ENCODE measurements at places on chromosomes 11 and 22.

DNA sequence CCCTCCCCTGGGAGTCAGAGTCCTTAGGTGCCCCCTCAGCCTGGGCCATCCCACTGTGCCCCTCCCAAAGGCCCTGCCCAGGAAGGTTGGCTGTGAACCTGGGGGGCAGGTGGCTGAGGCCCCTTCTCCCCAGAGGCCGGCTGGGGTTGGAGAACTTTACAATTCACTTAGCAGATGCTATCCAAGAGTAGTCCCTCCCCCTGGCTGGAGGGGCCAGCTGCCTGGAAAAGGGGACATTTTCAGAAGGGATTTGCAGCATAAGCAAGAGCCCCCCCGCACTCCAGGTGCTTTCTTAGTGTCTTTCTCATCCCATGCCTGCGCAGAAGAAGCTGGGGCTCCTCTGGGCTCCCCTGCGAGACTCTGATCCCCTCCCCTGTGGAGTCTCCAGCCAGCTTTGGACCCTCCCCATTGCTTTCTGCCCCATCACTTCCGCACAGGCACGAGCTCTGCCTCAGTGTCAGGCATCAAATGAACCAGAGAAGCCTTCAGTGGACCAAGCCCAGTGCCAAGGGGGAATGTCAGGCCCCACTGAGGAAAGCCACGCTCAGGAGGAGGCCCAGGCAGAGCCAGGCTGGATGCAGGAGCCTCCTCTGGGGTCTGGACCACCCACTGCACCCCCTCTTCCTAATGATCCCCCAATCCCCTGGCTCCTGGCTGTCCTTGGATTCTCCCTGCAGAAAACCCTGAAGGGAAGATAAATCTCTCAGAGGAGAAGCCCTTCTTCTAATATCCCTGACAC lies 3.7 kb downstream of the SSTR3 start:
- no peak for DNase-seq

DNA sequence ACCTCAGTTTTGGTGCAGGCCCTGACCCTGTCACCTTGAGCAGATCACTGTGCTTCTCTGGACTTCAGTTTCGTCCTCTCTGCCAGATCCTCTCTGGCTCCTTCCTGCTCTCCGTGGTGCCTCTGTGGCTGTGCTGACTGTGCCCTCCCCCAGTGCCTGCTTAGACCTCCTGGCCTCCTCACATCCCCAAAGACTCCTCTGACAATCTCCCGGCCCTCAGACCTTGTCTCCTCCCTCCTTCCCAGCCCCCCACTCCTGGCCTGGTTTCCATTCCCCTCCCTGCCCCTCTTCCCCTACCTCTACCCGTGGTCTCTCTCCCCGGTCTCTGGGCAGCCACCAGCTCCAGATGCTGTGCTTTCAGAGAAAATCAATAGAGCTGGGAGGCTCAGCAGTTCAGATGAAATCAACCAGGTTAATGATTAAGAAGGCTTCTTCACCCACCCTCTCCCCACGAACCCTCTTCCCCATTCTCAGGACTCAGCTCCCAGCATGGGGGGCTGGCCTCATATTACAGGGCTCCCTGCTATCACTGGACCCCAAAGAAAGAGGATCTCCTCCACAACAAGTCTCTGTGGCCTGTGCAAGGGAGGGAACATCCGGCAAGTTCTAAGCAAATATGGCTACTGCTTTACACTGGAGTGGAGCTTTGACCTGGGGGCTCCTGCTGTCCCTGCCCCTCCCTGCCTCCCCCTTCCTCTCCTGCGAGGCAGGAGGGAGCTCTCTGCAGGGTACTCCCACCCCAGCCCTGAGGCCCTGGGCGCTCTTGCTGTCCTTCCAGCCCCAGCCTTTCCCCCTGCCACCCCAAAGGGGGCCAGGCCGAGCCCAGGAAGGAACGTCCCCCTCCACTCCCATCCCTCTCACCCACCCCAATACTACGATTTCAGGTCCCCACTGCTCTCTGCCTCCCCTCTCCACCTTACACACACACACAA lies 8.5 kb downstream of the BACE1-AS start:
- DNase-seq = no peak

- DNase-seq = no peak
These were observed 38.3 kb downstream of the USP35 start for GRCh38 chr11:78226684-78227680.

GRCh38 chr11:1444321-1444720 lies 42.3 kb downstream of the MOB2 start:
- DNase-seq = no peak

- DNase-seq = no peak
These were observed 77.2 kb upstream of the PPARA start for GRCh38 chr22:46072981-46073682.

DNA sequence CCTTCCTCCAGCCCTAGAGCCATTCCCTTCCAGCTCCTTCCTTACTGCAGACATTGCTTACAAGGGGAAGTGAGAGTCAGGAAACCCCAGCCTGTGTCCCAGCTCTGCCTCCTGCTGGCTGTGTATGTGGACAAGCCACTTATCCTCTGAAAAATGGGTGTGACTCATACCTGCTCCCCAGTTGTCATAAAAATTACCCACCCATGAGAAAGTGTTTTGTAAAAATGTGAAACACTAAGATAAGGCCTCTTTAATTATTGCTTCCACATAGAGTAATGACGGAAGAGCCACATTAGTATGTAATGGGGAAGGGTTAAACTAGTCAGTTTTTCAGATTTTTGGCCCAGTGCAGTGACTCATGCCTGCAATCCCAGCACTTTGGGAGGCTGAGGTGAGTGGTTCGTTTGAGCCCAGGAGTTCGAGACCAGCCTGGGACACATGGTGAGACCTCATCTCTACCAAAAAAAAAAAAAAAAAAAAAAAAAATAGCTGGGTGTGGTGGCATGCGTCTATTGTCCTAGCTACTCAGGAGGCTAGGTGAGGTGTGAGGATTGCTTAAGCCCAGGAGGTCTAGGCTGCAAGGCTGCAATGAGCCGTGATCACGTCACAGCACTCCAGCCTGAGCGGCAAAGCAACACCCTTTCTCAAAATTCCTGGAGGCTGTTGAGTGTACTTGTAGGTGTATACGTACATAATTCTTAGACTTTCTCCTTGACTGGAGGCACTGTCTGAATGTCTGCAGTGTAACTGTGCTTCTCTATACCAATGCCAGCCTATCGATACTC lies 84.9 kb downstream of the CTTN start:
- peak; percentile 58 for DNase-seq

GRCh38 chr11:62245271-62245753 lies 3.3 kb downstream of the SCGB1D2 start:
- no peak for DNase-seq

- DNase-seq = no peak
These were observed 103.1 kb downstream of the SNX19 start for GRCh38 chr11:130813196-130813595.

DNA sequence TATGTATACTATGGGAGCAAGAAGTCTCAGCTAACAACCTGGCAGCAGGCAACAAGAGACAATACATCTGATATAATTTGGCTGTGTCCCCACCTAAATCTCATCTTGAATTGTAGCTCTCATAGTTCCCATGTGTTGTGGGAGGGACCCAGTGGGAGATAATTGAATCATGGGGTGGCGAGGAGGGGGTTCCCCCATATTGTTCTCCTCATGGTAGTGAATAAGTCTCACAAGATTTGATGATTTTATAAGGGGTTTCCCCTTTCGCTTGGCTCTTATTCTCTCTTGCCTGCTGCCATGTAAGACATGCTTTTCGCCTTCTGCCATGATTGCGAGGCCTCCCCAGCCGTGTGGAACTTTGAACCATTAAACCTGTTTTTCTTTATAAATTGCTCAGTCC lies 6.2 kb downstream of the DNAJC24 start:
- no peak for DNase-seq

GRCh38 chr11:78520230-78520629 lies 54.4 kb downstream of the NARS2 start:
- DNase-seq = no peak

DNA sequence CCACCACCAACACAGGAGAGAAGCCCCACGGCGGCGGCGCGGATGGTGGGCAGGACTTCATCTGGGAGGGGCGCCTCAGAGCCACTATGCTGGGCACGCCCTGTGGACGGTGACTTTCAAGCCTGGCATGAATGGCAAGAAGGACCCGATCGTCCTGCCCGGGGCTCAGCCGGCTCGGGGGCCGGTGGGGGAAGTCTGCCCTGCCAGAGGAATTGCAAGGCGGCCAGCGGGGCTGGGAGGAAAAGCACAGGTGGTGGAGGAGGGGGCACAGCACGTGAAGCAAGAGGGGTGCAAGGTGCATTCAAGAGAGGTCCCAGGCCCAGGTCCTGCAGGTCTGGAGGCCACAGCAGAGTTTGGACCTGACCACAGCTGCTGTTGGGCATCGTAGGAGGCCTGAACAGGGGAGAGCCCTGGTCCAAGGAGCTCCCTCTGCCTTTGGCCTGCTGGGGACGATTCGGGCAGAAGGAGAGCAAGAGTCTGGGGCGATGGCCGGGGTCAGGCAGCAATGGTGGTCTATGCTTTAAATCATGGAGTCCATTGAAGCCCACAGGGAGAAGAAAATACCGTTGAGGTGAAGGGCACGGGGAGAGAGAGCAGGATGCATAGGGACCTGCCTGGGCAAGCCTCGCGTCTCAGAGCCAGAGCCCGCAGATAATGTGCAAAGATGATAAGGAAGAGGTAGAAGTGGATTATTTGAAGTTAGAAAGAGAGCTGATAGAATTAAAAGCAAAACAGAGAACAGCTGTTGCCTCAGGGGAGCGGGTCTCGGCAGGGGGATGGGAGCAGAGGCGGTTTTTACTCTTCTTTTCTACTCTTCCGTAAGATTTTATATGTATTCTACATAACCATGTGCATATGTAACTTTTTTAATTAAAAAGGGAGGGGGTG lies 82.6 kb upstream of the SHISAL1 start:
- no peak for DNase-seq

DNA sequence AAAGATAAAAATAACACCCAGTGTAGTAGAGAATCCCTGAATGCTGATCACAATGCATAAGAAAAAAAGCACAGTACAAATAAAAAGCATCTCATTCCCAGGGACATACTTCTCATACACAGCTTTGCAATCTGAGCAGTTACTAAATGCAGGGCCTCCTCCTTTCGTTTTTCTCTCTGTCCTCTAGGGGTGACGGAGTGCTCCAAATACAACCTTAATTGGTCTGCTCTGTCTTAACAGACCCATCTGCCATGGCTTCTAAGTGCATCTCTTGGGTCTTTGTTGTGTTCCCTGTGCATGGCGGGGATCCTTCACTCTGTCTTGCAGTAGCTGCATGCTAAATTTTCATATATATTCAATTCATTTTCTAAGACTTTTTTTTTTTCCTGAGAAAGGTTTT lies 1114.2 kb upstream of the RAG2 start:
- DNase-seq = no peak

DNA sequence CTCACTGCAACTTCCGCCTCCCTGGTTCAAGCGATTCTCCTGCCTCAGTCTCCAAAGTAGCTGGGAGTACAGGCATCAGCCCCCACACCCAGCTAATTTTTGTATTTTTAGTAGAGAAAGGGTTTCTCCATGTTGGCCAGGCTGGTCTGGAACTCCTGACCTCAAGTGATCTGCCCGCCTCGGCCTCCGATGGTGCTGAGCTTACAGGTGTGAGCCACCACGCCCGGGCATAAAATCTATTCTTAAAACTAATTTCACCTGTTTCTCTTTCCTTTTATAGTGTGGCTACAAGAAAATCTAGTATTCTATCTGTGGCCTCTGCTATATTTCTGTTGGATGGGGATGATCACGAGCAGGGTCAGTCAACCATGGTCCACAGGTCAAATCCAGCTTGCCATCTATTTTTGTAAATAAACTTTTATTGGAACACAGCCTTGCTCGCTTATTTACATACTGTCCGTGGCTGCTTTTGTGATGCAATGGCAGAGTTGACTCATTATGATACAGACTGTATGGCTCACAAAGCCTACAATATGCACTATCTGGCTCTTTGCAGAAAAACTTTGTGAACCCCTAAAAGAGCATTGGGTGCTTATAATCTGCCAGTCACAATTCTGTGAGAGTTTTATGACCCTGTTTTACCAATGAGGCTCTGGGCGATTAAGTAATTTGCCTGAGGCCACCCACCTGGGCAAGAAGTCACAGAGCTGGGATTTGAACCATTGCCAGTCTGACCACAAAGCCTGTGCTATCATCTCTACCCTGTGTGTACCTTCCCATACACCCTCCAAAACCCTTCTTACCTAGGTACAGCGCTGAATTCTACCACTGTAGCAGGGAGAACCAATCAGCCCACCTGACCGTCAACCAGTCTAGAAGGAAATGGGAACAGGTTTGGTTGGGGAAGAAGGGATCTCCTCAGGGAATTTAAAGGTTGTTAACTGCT lies 28.3 kb downstream of the SLC1A2 start:
- DNase-seq = peak; percentile 69

DNA sequence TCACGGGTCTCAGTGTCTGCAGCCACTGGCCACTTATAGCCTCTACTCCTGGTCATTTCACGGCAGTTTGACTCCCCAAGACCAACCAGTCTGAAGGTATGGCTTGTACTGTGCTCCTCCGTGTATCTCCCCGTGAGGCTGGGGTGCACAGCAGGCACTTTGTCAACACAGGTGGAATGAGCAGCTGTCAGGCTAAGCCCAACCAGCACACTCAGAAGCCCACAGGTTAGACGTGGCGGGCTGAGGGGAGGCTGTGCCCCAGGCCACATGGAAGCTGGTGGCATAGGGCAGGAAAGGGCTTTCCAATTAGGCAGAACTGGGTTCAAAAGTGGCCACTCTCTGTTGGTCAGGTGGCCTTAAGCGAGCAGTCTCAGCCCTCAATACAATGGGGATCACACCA lies 7.0 kb downstream of the TP53I11 start:
- DNase-seq = no peak
